ENCODE measurements at places on chromosomes 13 and 19. TPM values are rescaled to one million over a fixed set of nuclear protein-coding genes. Genes with fewer than 3 reads are reported as not detected.
A peak's percentile ranks its signal among the peaks of the same experiment; 100 is the strongest.

DNA sequence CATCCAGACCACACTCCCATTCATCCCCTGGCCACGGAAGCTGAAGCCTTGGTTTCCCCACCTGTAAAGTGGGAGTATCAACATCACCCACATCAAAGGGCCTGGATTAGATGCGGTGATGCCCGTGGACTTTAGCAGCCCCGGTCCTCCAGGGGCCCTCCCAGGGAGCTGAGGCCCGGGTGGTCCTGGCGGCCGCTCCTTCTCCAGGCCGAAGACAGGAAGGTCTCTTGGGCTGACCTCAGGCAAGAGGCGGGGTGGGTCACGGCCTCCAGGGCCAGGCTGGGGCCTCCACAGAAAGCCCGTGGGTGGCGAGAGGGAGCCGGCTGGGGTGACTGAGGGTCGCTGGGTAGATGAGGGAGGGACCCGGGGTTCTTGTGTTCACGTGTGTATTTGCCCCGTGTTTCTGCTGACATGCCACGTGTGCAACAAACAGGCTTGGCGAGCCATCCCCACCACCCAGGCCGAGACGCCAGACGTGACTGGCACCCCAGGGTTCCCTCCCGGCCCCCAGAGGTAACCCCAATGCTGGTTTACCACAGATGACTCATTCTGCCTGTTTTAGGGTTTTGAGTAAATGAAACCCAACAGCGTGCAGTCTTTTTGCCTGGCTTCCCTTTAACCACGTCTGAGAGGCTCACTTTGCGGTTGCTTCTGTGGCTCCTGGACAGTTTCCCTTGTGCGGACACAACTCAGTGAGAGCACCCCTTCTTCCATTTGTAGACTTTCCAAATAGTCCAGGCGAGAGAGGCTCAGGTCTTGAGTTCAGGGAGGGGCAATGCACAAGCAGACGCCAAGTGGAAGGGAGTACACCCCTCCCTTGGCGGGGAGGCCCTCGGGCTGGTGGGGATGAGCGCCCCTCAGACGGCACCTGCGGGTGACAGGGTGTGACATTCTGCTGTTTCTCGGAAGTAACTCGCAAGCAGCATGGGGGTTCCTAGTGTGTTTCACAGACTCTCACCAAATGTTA is 42.9 kb downstream of the C13orf46 start:
- DNase-seq: no peak
- H3K4me1 ChIP-seq: no peaks in the 10 kb centered on the region
- no peak overlapping the region for H3K4me3 ChIP-seq
- H3K36me3 ChIP-seq: no peaks in the 10 kb centered on the region

GRCh38 chr19:50328224-50328872 is 829 bp downstream of the KCNC3 start:
- peak overlapping the region; percentile 53 for H3K4me3 ChIP-seq
- no peaks in the 10 kb centered on the region for H3K27me3 ChIP-seq
- peaks cover 55% of the 10 kb centered on the region for H3K4me1 ChIP-seq
- DNase-seq: peak; percentile 75
- H3K27ac ChIP-seq: no peak overlapping the region
- peaks cover 3% of the 10 kb centered on the region for H3K36me3 ChIP-seq

DNA sequence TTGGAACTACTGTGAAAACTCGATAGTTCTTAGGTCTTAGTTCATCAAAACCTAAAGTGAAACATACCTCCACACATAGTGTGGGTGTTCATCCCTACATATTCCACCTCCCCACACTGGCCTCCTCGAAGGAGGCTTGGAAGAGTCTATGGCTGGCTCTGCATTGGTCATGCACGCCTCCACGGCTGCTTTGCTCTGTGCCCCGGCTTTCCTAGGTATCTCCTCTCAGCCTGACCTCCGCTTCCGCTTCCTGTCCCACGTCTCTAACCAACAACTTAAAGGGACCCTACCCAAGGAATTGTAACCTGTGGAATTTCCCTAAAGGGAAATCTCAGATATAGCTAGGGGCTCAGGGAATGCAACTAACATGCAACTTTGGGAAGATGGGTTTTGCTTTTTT is 79.7 kb upstream of the MBNL2 start:
- H3K4me3 ChIP-seq: no peak overlapping the region
- no peak for DNase-seq
- H3K27me3 ChIP-seq: peaks cover 4% of the 10 kb centered on the region
- no peaks in the 10 kb centered on the region for H3K4me1 ChIP-seq
- no peak overlapping the region for H3K27ac ChIP-seq

DNA sequence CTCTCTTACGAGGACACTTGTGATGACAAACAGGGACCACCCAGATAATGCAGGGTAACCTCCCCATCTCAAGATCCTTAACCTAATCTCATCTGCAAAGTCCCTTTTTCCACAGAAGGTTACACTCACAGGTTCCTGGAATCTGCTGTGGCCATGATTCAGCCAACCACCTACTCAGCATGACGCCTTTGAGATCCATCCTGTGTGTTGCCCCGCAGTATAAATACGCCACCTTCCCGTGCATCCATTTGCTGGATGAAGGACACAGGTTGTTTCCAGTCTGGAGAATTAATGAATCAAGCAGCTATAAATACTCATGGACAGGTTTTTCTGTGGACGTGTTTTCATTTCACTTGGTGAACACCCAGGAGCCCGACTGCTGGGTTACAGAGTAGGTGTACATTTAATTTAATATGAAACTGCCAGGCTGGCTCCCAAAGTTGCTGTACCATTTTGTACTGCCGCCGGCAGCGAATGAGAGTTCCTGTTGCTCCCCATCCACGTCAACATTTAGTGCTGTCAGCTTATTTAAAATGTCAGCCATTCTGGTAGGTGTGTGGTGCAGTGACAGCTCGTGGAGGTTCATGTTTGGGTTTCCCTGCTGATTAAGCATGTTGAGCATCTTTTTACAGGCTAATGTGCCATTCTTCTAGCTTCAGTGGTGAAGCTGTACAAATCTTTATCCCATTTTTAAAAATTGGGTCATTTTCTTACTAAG is 40.2 kb downstream of the ELL start:
- H3K4me1 ChIP-seq: peaks cover 28% of the 10 kb centered on the region
- H3K27me3 ChIP-seq: no peaks in the 10 kb centered on the region
- DNase-seq: no peak
- H3K36me3 ChIP-seq: peaks cover 2% of the 10 kb centered on the region

GRCh38 chr19:16628984-16629691 is 1.1 kb upstream of the MED26 start:
- H3K36me3 ChIP-seq: no peaks in the 10 kb centered on the region
- H3K4me1 ChIP-seq: peaks cover 27% of the 10 kb centered on the region
- no peak for DNase-seq
- no peaks in the 10 kb centered on the region for H3K27me3 ChIP-seq
- H3K27ac ChIP-seq: peak overlapping the region; percentile 93

Gene CAPN12
- polyA plus RNA-seq: 50.5 TPM

- H3K27ac ChIP-seq: no peak overlapping the region
- no peak overlapping the region for H3K4me3 ChIP-seq
- no peaks in the 10 kb centered on the region for H3K27me3 ChIP-seq
- no peak for DNase-seq
- no peaks in the 10 kb centered on the region for H3K36me3 ChIP-seq
Measured at GRCh38 chr19:29686285-29686805, 21.1 kb downstream of the PLEKHF1 start.

- H3K27ac ChIP-seq: no peak overlapping the region
- no peaks in the 10 kb centered on the region for H3K4me1 ChIP-seq
- H3K27me3 ChIP-seq: no peaks in the 10 kb centered on the region
- no peaks in the 10 kb centered on the region for H3K36me3 ChIP-seq
Measured at GRCh38 chr19:39795001-39795400, 16.3 kb downstream of the LEUTX start.

DNA sequence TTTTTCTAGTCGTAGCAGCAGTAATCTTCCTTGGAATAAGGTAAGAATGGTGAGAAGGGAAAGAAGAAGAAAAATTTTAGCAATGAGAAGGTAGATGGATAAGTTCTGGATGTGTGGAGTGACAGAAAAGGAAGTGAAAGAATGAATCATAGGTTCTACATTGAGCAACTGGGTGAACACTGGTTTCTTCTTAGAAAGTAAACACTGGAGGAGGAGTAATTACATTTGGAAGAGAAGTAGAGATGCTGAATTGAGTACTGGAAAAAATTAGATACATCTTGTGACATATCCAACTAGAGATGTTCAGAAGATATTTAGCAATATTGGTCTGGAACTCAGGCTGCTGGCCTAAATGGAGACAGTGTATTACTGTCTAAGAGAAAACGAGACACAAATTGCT is 148.5 kb downstream of the GPC5 start:
- H3K27me3 ChIP-seq: no peaks in the 10 kb centered on the region
- no peaks in the 10 kb centered on the region for H3K4me1 ChIP-seq
- no peaks in the 10 kb centered on the region for H3K36me3 ChIP-seq
- H3K27ac ChIP-seq: no peak overlapping the region

GRCh38 chr19:49136771-49137171 is 17.4 kb downstream of the PPFIA3 start:
- no peaks in the 10 kb centered on the region for H3K36me3 ChIP-seq
- peaks cover 11% of the 10 kb centered on the region for H3K4me1 ChIP-seq
- no peak overlapping the region for H3K27ac ChIP-seq
- no peak for DNase-seq

DNA sequence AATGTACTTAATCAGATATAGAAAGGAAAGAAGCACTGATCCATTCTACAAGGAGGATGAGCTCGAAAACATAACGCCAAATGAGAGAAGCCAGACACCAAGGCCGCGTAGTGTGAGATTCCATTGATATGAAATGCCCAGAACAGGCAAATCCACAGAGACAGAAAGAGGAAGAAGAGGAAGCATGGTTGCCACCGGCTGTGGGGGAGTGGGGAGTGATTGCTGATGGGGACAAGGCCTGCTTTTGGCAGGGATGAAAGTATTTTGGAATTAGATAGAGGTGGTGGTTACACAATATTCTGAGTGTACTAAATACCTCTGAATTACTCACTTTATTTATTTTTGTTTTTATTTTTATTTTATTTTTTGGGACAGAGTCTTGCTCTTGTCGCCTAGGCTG is 50.2 kb upstream of the KLF2 start:
- H3K27me3 ChIP-seq: no peaks in the 10 kb centered on the region
- no peaks in the 10 kb centered on the region for H3K36me3 ChIP-seq
- H3K27ac ChIP-seq: no peak overlapping the region
- H3K4me1 ChIP-seq: peaks cover 4% of the 10 kb centered on the region

All from B cell (primary cell).